ENCODE measurements at places on chromosomes 11 and 22.

DNA sequence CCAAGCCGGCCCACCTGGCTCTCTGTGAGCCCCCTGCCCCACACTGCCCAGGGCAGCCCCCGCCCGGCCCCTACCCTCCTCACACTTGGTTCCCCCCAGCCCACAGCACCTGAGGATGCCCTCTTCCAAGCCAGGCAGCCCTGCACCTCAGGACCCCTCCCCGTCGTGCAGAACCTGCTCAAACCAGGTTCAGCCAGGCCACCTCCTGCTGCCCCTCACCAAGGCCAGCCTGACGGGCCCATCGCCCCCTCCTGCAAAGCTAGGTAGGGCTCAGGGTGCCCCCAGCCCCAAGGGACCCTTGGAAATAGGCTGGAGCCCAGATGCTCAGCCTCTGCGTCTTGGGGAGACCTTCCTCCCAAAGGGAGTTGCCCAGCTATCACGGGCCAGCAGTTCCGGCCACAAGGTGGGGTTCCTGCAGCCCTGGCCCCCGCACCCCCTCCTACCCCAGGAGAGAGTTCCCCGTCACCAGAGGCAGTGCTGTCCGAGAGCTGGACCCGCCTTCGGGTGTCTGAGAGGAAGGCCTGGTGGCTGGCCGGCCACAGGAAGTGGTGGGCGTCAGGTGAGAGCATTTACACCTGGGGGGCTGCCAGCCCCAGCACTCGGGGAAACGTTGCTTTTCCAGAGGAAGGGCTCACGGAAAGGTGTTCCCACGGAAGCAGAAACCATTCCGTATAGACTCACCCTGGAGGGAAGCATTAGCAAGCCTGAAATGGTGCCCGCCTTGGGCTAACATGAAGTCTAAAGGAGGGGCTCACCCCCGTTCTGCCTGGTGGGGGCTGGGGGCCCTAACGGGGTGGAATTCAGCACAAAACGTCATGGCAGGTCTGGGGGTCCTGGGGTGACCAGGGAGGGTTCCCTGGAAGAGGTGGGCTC is 3.2 kb upstream of the SYT8 start:
- no peak for DNase-seq

DNA sequence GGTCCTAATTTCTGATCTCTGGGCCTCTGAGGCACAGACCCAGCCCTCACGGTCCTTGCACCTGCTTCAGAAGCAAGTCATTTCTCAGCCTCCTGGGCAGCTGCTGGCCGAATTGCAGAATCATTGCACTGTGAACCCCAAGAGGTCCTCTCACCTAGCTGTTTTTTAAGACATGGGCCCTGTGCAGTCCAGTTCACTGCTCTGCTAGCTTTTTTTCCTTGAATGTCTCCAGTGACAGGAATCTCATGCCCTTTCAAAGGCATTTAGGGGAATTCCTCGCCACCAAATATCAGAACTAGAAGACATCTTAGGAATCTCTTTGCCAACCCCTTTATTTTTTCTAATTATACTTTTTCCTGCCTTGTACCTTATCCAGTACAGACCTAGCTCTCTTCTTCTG is 35.6 kb upstream of the TP53I11 start:
- DNase-seq = no peak

GRCh38 chr11:64850979-64851567 is 6.6 kb upstream of the CDC42BPG start:
- DNase-seq = peak; percentile 50

DNA sequence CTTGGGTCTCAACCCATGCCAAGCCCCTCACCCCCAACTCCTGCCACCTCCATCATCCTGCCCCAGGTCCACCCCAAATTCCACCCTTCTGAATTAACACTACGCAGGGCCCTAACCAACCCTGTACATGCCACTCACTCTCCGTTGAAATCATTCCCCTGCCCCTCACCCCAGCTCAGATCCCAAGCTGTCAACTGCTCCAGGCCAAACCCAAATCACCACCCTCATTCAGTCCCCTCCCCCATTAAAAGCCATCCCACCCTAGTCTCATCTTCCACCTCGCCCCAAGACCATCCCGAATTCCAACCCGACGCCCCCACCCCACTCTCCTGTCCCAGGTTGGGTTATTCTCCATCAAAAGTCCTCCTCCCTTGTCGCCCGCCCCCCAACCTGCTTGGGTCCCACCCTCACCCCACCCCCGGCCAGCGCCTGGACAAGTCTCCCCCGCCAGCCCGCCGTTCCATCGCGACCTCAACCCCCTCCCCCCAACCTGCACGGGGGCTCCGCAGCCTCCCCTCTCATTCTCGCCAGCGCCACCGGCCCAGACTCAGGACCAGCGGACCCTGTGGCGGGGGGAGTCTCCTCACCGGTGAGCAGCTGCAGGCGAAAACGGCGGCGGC is 466 bp downstream of the FAM168A start:
- no peak for DNase-seq

GRCh38 chr11:61851113-61851899 is 23.2 kb downstream of the FADS2 start:
- no peak for DNase-seq

DNA sequence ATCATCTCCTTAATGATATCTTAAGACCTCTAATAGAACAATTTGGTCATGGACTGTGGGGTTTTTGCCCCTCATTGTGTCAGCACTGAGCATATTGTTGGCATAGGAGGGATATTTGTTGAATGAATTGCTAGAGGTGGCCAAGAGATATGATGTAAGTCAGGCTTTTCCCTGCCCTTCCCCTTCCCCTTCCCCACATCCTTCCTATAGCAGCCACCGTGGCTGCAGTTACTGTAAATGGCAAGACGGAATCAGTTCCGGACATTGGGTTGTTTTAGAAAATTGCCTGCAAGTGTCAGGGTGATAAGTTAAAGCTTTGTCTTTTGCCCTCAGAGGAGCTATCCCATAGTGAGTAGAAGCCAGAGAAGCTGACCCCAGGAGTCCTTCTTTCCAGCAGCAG is 23.0 kb downstream of the LIMK2 start:
- no peak for DNase-seq

DNA sequence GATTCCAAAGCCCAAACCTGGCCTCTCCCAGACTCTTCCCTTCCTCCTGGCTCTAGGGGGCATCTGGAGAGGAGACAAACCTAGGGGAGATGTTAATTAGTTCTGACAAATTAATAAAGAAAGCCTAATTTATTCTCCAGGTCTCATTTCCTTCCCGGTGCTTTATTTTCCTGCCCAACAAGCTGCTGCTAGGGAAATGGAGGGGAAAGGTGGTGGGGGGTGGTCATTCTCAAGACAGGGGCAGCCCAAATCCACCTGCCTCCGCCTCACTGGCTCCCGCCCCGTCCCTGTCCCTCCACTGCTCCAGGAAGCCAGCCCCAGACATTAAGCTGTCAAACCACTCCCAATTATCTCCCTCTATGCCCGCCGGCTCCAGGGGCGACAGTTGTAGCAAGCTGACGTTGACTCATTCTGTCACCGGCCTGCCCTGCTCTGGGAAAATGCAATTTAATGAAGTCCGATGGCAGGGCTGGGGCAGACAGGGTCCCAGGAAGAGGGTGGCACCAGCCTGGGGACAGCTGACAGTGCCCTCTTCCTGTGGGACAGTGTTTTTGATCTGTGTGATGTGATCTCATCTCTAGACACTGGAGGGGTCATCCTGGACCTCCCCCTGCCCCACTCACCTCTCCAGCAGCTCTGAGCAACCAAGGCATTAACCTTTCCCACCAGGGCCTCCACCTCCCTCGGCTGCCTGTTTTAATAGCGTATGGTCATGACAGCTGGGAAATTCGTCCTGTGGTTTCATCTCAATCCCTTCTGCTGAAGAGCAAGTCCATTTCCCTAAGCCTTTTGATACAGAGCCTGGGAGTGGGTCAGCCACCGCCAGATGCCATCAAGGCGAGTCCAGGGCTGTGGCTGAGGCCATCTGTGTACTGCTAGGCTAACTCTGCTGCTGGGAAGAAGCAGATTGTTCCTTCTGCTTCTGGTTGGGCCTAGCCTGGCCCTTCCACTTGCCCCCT is 27.1 kb downstream of the NECTIN1 start:
- DNase-seq = peak; percentile 20

All from H4 (cell line).